ENCODE measurements at places on chromosomes 1 and 21. TPM values are rescaled to one million over a fixed set of nuclear protein-coding genes. Genes with fewer than 3 reads are reported as not detected.

DNA sequence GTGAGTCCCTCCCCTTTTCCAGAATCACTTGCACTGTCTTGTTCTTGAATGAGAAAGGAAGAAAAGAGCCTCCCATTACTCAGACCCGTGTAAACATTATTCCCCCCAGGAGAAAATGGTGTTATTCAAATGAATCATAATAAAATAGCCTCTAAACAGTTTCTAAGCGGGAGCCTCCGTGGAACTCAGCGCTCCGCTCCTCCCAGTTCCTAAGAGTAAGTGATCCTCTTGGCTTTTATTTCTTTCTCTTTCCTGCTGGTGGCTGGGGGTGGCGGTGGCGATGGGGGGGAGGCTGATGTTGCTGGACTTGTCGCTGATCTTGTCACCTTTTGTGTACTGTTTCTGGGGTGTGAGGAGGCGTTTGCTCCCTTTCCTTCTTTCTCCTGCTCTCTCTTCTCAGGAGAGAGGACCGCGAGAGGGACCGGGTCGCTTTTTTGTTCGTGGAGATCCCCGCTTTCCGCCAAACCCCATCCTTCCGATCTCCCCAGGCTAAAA lies 781 bp downstream of the PROX1 start:
- no peak for DNase-seq

GRCh38 chr21:29726044-29726443 lies 213.8 kb downstream of the GRIK1 start:
- no peak for DNase-seq

GRCh38 chr21:26124896-26125295 lies 45.7 kb downstream of the APP start:
- no peak for DNase-seq

- DNase-seq, result no peak
Measured at GRCh38 chr1:191912517-191912916, 245.7 kb upstream of the RGS18 start.

GRCh38 chr1:168987330-168987729 lies 119.2 kb upstream of the ATP1B1 start:
- DNase-seq, result no peak

DNA sequence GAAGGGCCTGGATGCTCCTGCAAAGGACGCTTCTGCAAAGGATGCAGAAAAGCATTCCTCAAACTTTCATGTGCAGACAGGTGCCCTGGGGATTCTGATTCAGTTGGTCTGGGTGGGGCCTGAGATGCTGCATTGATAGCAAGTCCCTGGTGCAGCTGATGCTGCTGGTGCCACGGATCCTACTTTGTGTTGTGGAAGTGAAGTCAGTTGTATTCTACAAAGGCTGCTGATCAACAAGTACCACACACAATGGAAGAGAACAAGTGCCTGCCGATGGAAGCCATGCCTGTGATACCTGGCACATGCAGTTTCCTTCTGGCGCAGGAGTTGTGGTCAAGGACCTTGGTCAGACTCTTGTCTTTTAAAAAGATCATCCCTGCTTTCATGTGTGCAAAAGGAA lies 478.8 kb downstream of the CAMTA1 start:
- no peak for DNase-seq

GRCh38 chr1:213357403-213357802 lies 306.4 kb downstream of the RPS6KC1 start:
- DNase-seq, result no peak

DNA sequence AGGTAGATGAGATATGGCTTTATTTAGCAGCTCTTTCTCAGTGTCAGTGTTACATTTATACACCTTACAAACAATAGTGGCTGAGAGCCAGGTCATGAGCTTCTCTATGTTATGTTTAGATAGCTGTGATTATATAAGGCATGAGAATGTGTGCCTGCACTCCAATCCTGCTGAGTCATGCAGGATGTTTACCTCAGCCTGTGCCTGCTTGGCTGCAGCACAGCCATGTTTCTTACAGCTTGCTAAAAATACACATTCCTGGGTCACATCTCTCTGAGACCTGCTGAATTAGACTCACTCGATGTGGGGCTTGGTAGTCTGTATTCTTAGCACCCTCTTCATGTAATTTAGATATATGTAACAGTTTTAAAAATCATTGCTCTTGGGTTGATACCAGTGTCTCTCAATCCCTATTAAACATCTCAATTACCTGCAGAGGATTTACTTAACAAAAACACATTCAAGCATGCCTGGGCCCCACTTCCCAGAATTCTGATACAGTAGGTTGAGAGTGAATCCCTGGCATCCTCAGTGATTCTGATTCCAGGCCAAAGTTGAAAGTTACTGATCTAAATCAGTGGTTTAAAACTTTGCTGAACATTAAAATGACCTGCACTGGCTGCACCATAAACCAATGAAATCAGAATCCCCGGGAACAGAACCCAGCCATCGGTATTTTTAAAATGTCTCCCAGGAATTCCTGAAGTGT lies 107.5 kb downstream of the GDAP2 start:
- DNase-seq, result no peak

- DNase-seq, result no peak
Measured at GRCh38 chr1:224609333-224609732, 6.8 kb upstream of the CNIH3 start.

- no peak for DNase-seq
Measured at GRCh38 chr1:19122668-19123067, 87.4 kb downstream of the UBR4 start.

GRCh38 chr1:50038237-50038809 lies 14.6 kb upstream of the AGBL4 start:
- no peak for DNase-seq

DNA sequence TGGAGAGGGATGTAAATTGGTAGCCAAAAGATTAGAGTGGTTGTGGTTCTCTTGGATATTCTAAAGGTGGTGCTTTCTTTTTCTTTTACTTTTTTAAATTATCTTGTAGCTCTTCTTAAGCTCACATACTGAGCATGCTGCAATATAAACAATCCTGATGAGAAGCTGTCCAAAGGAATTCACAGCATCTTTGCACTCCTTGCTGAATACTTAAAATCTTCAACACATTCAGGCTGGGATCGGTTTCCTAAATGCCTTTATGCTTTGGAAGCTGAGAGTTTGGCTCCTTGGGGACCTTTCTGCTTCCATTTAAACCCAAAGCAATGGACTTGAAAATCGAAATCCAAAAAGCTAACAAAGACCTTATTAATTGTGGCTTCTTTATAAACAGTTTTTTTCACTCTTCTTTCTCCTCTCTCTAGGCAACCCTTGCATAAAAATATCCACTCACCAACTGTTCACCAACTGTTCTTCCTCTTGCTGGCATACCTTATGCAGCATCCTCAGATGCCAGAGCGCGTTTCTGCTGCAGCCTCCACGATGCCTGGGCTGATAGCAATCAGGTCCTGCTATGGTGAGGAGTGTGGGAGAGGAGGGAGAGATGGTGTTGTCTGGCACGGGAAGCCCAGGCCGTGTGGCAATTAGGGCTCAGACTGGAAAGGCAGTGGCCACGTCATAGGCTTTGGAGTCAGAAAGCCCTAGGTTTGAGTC lies 535.8 kb upstream of the DAB1 start:
- no peak for DNase-seq

- DNase-seq, result no peak
Measured at GRCh38 chr1:211756471-211757020, 74.0 kb downstream of the LPGAT1 start.

GRCh38 chr1:38454236-38454635 lies 405.3 kb downstream of the RRAGC start:
- no peak for DNase-seq

- no peak for DNase-seq
Measured at GRCh38 chr1:30612536-30613065, 110.8 kb downstream of the MATN1 start.

GRCh38 chr1:84887261-84887934 lies 5.6 kb downstream of the LPAR3 start:
- DNase-seq, result no peak

DNA sequence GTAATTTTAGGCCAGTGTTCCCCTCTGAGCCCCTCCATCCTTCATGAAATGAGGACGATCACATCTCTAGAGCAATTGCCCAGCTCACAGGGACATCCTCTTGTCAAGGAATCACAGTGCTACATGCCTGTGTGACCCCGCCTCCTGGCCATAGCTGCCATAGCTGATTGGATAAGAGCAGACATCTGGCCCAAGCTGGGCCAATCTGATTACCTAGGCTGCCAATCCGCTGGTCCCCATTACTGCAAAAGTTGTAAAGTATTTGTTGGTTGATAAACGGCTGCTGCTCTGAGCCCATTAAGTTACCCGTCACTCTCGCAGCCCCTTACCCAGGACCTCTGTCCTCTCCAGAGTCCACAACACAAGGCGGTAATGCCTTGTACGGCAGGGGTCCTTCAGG lies 8.3 kb downstream of the NT5C1A start:
- no peak for DNase-seq

DNA sequence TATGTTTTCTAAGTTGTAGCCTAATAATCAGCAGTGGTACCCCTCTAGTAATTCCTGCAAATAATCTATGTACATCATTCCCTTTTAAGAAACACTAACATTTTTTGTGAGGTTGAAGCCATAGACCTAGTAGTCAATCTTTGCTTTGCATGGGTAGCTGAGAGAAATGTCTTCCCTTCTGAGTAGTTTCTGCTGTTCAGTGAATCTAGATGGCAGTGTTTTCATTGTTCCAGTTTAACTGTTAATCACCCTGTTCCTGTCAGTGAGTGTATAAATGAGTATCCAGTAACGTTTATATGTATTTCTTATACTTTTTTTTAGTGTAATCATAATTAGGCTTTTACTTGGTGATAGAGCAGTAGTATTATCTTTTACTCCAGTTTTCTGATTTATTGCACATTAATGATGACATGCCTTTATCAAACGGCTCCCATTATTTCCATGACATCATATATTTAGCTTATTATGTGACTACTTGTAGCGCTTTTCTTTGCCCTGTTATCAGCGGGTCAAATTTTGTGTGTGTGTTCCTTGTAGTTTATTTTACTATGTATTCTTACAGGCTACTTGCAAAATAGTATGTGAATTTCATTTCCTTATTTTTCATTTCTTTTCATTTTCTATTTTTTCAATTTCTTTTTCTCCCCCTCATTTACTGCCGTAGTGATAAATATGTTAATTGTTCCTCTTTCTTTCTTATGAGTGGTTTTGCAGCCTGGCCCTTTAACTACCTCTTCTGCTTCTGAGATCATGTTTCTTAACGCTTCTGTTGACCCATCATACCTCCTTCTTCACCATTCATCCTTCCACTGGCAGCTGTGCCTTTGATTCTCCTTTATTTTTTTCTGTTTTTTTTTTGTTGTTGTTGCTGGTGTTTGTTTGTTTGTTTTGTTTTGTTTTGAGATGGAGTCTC lies 18.8 kb downstream of the CEP350 start:
- DNase-seq, result no peak

- no peak for DNase-seq
Measured at GRCh38 chr21:18840239-18840638, 436.7 kb upstream of the TMPRSS15 start.

DNA sequence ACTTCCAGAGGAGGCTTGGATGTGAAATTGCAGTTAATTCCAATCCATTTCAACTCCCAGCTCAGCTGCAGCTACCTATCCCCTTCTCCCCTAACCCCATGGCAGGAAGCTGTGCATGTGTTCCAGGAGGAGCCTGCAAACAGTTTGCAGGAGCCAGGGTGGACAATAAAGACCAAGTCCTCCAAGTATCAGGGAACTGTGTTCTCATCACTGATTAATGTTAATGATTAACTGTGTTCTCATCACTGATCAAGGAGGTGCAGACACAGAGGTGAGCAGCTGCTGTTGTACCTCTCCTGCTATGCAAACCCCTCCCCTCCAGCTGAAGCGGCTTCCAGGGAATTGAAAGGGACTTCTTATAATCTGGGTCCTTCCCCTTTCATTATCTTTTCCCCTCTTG lies 19.2 kb downstream of the CLDN19 start:
- no peak for DNase-seq

DNA sequence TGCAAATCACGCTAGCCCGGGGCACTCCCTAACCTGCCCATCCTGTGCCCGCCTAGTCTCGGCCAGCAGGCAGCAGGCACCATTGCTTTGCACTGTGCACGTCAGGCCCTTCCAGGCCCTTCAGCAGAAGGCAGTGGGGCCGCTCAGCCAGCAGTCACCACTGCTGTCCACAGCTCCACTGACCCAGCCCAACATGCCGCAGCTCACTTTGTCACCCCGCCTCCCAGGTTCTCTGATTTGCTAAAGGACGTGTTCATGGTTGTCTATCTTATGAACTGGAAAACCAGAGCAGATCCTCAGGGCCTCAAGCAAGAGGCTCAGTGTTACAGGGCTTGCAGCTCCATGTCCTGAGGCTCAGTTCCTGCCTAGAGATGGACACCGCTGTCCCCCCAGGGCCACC lies 14.2 kb upstream of the SPOCD1 start:
- DNase-seq, result no peak

DNA sequence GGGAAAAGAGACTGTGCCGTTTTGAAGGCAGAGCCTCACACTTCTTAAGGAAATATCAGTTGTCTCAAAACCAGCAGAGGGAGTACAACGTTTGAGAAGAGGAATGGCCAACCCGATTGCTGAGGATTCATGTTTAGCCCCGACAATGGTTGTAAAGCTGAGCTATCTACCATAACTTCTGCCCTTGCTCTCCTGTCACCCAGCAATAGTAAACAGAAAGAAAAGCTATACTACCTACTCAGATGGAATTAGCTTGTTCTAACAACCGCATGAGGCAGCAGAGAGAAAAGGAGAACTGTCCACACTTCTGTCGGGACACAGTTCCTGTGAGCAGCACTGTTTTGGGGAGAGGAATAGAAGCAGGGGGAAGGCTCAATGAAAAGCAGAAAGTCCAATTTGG lies 91.2 kb downstream of the SLC45A1 start:
- DNase-seq, result peak; percentile 25

GRCh38 chr1:24759492-24759891 lies 14.2 kb downstream of the CLIC4 start:
- DNase-seq, result no peak

DNA sequence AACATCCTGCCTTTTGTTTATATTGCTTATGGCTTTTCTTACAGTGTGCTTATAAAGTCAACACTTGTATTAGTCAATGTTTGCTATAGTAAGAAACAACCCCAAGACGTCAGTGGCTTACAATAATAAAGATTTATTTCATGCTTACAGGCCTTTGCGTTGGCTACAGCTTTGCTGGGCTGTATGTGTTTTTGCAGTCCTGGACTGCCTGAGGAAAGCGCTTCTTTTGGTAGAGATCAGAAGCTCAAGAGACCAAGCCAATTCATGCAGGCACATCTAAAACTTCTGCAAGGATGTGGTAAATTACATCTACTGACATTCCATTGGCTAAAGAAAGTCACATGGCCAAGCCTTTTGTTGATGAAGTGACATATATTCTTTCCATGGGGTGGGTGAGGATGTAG lies 17.5 kb upstream of the PRKAA2 start:
- no peak for DNase-seq

- DNase-seq, result peak; percentile 6
Measured at GRCh38 chr1:227893300-227893948, 54.3 kb downstream of the WNT9A start.

GRCh38 chr1:165845569-165845968 lies 18.2 kb downstream of the UCK2 start:
- no peak for DNase-seq

Gene ADGRL2
- total RNA-seq, result not detected

Gene ORC1
- 42.5 TPM for total RNA-seq

Gene CFAP141
- total RNA-seq, result not detected

Gene NBPF6
- 0.12 TPM for total RNA-seq

Gene TGFB2
- total RNA-seq, result not detected

Gene NR1I3
- total RNA-seq, result not detected

Data from activated CD4-positive, alpha-beta memory T cell treated with anti-CD3 and anti-CD28 coated beads for 36 hours (primary cell).